HS-5 (cell line): ENCODE measurements at places on chromosomes 13 and 19.

DNA sequence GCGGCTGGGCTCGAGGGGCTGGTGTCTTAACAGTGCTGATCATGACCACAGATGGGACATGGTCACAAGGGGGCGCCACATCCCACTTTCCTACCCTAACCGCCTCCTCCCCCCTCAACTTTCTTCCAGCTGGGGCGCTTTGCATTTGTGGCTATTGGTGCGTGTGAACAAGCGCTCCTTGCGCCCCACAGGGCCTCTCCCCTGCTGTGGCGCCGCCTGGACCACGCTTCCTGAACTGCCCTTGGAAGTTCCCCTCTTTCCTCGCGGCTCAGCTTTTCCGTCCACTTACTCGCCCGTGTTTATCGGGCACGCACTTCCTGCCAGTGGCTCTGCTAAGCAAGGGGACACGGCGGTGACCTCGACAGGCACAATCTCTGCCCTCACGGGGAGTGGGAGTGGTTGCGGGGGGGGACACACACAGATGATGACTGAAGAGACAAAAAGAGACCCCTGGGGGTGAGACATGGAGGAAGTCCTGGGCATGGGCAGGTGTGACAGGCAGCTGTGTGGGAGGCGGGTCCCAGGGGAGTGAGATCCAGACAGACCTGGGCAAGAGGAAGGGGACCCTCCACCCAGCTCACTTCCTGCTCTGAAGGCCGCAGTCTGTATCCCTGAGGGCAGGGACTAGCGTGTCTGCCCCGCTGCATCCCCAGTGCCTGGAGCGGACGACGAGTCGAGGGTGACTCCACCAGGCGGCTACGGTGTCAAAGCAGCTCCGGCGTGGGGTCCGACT, 40.3 kb downstream of the ZNF787 start:
- DNase-seq, result no peak

GRCh38 chr19:10521461-10522171, 4.4 kb upstream of the S1PR5 start:
- DNase-seq, result no peak

DNA sequence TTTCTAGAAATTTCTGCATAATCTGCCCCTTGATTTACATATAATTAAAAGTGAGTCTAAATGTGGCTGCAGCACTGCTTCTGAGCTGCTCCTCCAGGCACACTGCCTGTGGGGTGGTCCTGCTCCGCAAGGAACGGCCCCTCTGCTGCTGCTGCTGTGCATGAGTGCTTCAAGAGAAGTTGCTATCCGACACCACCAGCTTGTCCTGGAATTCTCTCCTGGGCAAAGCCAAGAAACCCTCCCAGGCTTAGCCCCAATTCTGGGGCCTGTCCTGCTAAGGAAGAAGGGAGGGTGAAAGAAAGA, 7.5 kb upstream of the PDCD5 start:
- DNase-seq, result no peak

GRCh38 chr13:48682436-48682835, 28.7 kb downstream of the CYSLTR2 start:
- DNase-seq, result no peak

GRCh38 chr13:20119960-20120359, 40.9 kb downstream of the GJA3 start:
- no peak for DNase-seq

- no peak for DNase-seq
Observed at GRCh38 chr19:3981736-3982681, 3.3 kb downstream of the EEF2 start.

GRCh38 chr19:51079481-51080110, 3.1 kb downstream of the KLK14 start:
- no peak for DNase-seq

GRCh38 chr19:491146-491741, 5.0 kb upstream of the MADCAM1 start:
- no peak for DNase-seq

- DNase-seq, result no peak
Observed at GRCh38 chr19:29492769-29493168, 33.0 kb upstream of the VSTM2B start.

GRCh38 chr19:38538793-38539528, 78.8 kb downstream of the MAP4K1 start:
- DNase-seq, result no peak
